ENCODE measurements at places on chromosomes 4 and X.

DNA sequence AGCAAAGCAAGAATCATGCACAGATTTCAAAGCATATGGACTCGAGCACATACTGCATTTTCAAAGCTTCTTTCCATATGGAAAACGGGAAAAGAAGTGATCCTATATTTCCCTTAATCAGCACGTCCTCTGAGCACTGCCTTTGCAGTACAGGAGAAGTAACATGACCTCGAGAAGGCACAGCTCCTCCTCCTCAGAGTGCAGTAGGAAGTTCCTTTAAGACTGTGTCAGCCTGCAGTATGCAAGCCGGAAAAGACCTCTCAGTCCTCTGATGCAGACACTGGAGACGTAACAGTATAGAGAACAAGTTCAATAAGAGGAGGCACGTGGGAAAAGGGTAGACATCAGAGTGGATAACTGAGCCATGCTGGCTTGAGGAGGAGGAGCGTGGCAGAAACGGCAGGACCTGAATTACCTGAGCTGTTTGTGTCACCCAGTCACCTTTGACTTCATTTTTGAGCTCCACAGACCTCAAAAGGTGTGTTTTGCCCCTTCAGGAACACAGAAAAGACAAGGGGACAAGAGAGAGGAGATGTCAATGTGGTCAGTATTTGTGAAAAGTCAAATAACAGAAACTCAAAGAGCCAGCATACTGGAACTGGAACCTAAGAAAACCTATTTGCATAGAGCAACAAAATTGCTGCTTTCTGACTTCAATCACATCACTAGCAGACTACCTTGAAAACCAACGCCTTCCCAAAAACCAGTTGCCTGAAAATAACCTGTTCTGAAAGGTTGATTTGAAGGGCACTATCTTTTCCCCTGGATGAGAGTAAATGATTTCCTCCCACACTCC, 20.8 kb downstream of the IRF2 start:
- peak; percentile 85 for DNase-seq

DNA sequence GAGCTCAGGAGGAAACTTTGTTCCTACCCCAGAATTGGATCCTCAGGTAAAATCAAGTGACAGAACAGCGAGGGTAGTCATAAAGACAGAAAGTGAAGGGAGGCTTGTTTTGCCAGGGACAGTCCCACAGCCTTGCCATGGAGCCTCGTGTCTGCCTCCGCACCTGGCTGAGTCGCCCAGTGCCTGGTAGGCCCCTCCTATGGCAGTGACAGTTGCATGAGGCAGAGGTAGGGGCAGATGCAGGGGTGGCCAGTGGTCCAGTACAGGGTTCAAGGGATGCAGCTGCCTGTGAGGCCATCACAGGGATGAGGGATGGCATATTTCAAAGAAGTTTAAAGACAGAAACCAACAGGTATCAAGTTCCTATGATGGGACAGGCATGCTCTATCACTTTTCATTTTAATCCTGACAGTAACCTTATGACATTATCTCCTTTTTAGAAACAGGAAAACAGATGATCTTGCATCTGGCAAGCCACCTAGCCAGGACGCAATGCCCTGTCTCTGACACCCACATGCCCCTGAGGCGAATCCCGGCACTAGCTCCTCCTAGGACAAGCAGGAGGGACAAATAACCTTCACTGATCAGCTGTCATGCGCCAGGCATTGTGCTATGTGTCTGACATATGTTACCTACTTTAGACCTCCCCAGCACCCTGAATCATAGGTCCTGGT, 127.4 kb upstream of the ENPP6 start:
- DNase-seq, result no peak

- peak; percentile 88 for DNase-seq
These were observed 349.9 kb downstream of the BMPR1B start for GRCh38 chr4:95107635-95108034.

DNA sequence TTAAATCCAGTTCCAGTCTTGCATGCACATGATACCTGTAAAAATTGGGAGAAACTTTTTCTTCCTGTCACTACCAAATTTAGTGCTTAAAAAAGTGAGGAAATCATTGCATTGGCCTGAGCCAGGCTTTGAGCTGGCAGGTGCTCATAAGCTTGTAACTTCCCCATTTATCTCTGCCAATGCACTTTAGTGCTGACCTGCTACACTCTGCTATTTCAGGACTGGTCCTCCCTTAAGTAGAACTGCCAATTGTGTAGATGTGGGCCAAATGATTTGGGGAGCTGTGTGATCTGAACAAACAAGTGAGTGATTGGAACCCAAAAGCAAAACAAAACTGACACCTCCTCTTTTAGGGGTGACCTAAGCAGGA, 51.8 kb downstream of the ZNF827 start:
- DNase-seq, result no peak

DNA sequence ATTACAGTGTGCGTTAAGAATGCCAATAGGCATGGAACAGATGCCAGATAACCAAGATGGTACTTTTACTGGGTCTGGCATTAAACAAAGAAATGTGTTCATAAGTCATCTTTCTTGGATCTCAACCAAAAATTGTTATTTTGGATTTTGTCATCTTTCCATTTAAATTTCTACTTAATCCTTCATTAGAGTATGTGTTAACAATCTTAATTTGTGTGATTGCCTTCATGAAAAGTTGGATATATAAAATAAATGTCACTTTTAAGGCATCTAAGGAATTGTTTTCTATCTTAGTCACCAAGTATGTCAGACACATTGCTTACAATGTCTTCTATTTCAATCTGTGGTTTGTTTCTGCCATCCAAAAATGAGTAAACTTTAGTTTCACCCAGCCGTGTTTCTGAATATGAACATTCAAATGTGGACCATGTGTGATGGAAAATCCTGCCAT, 87.5 kb downstream of the PALLD start:
- DNase-seq, result peak; percentile 64

DNA sequence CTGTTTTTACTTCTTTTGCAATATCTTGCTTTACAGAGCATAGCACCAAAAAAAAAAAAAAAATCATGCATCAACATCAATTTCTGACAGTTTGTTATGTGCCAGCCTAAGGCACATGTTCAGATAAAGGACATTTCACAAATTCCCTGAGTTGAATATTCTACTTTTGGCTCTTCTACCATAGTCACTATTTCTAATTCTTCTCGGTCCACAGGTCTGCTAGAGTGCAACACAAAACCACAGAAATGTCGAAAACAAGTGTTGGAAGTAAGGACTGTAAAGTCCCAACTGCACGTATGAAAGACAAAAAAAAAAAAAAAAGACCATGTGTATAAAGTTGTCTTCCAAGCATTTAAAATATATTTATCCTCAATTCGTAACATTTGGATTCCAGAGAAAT, 494.2 kb upstream of the INTU start:
- DNase-seq, result no peak

- DNase-seq, result no peak
These were observed 160.9 kb downstream of the AFAP1 start for GRCh38 chr4:7778510-7779431.

GRCh38 chrX:136762820-136763452, 17.8 kb downstream of the ARHGEF6 start:
- no peak for DNase-seq

DNA sequence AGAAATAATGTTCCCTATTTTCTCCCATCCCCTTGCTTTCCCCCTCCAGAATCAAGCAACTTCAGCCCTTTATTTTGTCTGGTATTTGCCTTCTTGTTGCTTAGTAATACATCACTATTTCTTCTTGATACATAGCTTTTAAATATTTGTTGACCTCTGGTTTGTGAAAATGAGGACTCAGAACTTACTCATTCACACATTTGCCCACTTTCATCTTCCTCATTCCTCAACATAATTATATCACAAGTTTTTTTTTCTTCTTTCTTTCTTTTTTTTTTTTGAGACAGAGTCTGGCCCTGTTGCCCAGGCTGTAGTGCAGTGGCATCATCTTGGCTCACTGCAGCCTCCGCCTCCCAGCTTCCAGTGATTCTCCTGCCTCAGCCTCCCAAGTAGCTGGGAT, 28.9 kb upstream of the NDUFC1 start:
- peak; percentile 21 for DNase-seq

- no peak for DNase-seq
These were observed 439.5 kb downstream of the NAF1 start for GRCh38 chr4:162727232-162727631.

DNA sequence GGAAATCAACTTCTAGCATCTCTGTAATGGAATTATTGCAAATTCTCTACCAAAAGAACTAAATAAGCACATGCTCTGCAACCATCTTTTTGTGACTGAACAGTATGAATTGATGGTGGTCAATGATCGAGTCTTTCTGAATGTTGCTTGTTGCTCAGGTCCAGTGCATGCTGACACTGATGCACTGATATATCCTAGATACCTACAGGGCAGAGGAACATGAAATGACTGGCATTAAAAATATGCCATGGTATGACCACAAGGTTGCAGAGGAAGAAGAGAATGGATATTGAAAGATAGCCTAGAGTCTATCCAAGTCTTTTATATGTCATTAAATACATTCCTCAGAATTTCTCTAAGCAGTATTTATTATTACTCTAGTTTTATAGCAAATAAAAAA, 692.8 kb upstream of the TENM3 start:
- DNase-seq, result no peak

DNA sequence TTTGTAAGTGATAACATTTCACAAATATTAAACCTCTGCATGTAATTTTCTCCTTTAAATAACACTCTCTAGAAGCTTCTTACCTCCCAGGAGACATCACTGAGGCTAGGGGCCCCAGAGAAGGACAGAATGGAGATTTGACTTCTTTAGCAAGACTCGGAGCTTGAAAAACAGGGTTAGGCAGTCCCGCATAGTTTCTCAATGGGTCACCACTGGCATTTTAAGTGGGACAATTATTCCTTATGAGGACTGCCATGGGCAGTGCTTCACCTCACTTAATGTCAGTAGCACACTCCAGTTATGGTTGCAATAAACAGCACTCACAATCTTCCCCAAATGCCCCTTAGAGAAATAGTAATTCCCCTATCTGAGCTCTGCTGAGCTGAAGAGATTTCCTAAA, 66.7 kb upstream of the NOCT start:
- no peak for DNase-seq

GRCh38 chrX:26606971-26607370, 391.0 kb downstream of the MAGEB5 start:
- no peak for DNase-seq

GRCh38 chrX:40727581-40728252, 7.6 kb downstream of the MED14 start:
- peak; percentile 33 for DNase-seq

- DNase-seq, result no peak
These were observed 107.1 kb downstream of the ANXA10 start for GRCh38 chr4:168199260-168199957.

GRCh38 chr4:52372269-52372668, 286.8 kb downstream of the USP46 start:
- DNase-seq, result no peak

DNA sequence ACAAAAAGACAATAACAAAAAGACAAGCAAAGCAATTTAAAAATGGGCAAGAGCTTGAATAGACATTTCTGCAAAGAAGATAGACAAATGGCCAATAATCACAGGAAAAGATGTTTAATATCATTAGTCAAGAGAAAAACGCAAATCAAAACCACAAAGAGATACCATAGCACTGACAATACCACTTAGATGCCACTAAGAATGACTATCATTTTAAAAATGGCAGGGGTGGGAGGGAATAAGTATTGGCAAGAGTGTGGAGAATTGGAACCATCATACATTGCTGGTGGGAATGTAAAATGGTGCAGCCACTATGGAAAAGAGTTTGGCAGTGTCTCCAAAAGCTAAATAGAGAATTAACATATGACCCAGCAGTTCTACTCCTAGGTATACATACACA, 15.1 kb upstream of the EXOC1 start:
- DNase-seq, result peak; percentile 44

DNA sequence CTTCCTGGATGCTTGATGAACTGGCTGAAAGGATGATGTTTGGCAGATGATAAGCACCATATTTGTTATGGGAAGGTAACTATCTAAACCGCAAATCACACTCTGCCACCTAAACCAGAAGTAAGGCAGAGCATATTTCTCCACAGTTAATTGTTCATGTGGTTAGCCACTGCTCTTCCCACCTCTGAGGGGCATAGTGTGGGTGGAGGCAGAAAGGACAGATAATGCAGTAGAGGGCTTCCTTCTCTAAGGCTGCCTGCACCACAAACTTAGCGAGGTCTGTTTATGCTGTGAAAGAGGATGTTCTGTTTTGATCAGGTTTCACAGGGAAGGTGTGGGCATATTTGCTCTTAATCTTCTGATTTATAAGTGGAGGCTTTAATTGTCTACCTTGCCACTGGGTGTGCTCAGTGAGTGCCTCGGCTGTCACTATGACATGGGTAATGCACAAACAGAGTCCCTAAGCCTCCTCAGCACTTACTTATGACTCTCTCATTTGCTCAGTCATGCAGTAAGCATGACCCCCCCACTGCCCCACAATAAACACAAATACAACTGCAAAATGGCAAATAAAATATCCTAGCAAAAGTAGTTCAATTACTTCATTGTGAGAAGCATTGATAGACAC, 401.0 kb downstream of the TMA16 start:
- no peak for DNase-seq

All from fibroblast of mammary gland (primary cell).